NCI-H82 (cell line): ENCODE measurements at places on chromosomes 4 and X.

GRCh38 chr4:183158062-183158461 lies 59.0 kb downstream of the WWC2 start:
- no peak for DNase-seq

- DNase-seq = no peak
Observed at GRCh38 chr4:83821493-83821892, 285.6 kb downstream of the GPAT3 start.

GRCh38 chr4:42361456-42361855 lies 35.8 kb upstream of the SHISA3 start:
- DNase-seq = no peak

DNA sequence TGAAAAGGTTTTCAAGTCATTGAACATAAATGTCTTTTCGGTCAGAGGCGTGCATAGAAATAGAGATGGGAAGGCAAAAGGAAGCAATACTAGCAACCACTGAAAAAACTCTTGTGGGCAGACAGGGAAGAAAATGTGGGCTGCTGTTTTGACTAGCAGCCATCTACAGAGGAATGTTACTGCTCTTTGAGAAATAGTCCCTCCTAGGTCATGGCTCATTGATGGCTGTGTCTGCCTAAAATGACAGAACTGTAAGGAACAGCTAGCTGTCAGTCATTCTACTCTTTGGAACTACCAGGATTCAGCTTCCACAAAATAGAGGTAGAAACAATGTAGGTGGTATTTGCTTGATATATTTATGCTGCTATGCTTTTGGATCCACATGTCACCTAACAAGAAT lies 26.9 kb upstream of the TMPRSS11B start:
- DNase-seq = no peak

- DNase-seq = no peak
Observed at GRCh38 chr4:90226734-90227133, 99.5 kb downstream of the CCSER1 start.

DNA sequence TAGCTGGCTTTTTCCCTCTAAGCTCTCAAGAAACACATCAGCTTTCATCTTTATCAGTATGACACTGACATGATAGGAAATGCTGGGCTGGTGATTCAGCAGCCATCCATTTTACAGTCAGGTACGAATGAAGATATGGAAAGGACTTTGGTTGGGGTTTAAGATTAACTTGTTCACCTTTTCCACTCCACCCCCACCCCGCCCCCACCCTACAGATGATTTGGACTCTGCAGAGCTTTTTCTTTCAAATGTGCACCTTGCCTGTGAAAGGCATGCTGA lies 132.6 kb downstream of the AKAP4 start:
- DNase-seq = no peak
